ENCODE measurements at places on chromosomes 12 and 14.
A peak's percentile ranks its signal among the peaks of the same experiment; 100 is the strongest.

DNA sequence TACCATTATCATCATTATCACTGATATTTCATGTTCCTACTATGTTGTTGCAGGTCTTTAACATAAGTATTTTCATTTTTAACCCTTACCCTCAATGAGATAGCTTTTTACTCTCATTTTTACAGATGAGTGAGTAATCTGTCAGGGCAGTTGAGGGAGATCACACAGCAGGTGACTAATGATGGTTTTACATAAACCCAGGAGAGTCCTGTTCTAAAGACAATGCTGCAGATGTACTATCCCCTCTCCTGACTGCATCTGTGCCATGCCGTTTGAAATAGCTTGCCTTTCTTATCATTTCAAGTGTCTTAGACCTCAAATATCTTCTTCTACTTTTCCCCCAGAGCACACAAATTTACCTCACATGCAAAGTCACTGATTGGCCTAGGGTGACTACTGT, 1552.1 kb upstream of the SEL1L start:
- no peak for DNase-seq

- no peak for DNase-seq
These were observed 39.2 kb downstream of the CPM start for GRCh38 chr12:68893741-68894140.

DNA sequence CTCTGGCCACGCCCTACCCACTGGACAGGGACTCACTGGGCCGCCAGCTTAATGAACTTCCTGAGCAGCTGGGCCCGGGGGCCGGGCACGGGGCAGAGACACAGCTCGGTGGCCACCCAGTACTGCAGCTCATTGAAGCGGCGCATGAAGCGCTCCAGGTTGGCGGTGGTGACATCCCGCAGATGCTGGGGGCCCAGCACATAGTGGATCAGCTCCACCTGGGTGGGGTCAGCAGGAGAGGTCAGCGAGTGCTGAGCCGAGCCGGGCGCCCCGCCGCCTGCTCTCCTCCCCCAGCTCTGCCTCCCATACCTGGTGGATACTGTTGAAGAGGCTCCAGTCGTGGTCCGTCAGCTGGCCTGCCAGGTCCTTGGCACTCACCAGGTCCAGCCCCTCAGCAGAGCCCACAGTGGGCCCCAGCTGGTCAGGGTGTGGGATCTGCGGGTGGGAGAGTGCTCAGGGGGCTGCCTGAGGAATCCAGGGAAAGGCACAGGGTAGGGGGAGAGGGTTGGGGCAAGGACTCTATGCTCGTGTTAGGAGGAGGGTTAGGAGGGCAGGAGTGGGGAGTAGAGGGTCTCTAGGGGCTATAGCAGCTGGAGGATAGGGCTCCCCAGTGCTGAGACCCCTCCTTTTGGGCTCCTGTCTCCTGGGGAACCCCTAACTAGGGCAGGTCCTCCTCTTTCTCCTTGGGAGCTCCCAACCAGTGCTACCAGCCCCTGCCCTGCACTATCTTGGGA, 15.5 kb upstream of the ENDOU start:
- DNase-seq = no peak

DNA sequence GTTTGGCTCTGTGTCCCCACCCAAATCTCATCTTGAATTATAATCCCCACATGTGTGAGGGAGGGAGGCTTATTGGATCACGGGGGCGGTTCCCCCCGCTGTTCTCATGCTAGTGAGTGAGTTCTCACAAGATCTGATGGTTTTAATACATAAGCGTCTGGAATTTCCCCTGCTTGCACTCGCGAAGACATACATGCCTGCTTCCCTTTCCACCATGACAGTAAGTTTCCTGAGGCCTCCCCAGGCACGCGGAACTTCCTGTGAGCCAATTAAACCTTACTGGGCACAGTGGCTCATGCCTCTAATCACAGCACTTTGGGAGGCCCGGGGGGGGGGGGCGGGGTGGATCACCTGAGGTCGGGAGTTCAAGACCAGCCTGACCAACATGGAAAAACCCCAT, 60.8 kb downstream of the R3HDM2 start:
- DNase-seq = peak; percentile 18

GRCh38 chr12:108854451-108855283, 2.7 kb downstream of the SSH1 start:
- DNase-seq = peak; percentile 88

GRCh38 chr14:66724996-66725395, 217.0 kb downstream of the GPHN start:
- DNase-seq = no peak

- DNase-seq = peak; percentile 12
These were observed 315.7 kb downstream of the NAV3 start for GRCh38 chr12:78146365-78146772.

DNA sequence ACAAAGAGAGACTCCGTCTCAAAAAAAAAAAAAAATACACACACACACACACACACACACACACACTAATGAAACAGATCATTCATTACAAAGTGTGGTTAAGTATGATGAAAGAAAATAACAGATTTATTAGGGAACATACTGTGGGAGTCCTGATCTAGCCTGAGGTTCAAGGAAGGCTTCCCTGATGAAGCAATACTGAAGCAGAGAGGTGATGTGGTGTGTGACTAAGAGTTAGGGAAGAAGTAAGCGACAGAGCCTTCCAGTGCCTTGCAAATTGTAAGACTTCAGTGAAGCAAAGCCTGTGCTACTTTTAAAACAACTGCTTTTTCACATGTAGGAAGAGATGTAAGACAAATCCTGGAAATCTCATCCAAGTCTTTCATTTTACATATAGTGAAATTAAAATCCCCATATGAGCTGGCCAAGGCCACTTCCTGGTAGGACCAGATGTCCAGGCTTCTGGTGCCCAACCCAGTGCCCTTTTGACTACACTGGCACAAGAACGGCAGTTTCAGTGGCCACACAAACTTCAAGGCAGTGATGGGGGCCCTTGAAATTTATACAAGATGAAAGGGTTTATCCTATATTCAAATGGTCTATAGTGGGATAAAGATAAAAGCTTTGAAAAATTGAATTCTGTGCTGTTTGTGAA, 86.2 kb downstream of the STON2 start:
- peak; percentile 41 for DNase-seq

DNA sequence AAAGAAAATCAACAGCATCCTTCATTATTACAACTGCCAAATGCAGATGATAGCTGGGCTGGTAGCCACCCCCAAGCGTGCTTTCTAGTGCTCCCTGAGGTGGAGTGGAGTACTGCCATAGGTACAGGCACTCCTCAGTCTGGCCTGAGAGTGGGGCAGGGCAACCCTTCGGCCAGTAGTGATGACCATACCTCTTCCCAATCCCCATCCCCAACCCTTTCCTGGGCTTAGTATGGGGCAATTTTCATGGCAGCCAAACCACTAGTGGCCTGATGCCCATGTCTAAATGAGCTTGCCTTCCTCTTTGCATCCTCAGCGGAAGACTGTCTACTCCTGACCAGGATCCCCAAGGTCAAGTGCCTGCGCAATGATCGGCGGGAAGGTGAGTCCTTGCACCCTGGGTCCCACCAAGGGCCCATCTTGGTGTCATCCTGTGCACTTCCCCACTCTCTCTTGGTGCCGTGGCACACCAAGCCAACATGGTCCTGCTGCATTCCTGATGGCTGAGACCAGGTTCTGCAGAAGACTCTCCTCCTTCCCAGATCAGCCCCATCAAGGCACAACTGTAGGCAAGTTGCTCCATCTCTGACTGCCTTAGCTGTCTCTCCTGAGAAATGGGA, 65.8 kb downstream of the GALNT16 start:
- DNase-seq = no peak

GRCh38 chr14:81233615-81234014, 12.9 kb upstream of the GTF2A1 start:
- no peak for DNase-seq

DNA sequence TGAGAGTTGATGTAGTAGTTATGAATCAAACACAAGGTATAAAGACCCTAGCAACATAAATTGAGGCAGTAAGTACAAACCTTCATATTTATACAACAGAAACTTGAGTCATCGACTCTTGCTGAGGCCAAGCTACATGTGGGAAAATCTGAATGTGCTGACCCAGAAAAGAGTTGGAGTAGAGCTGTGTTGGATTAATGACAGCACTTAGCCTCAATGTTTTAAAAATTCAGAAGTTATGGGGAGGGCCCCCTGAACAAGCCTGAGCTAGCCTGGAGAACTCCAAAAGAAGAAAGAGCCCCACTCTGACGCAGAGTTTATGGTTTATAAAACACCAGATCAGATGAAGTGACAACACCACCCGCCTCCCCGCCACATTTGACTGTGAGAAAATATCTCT, 100.0 kb downstream of the DUSP6 start:
- no peak for DNase-seq

DNA sequence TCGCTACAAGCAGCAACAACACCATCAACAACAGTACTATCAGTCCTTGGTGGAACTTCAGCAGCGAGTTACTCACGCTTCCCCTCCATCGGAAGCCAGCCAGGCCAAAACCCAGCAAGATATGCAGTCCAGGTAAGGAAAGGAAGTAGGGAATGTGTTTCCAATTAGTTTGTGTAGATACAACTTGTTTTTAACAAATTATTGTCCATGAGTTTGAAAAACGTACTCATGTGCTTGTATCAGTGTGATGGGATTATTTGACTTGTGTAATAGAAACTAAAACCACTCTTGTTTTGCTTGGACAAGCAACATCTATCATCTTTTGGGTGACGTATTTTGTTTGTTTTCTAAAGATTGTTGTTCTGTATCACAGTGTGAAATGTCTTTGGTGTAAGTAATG, 137.9 kb downstream of the NAV3 start:
- no peak for DNase-seq

DNA sequence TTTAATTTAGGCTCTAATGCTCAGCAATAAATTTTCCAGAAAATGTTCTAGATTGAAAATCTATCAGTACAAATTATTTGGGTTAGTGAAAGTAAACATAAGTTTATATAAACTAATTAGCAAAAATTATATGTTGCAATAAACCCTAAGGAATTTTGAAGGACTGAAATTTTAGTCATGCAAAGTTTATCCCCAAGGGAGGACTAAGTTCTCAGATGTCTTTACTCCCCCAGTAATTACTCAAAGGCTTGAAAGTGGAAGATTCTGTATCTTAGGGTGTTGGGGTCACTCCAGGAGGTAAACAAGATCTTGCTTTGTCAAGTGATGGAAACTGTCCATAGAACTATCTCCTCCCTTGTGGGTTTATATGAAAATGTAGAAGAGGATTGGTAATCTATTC, 183.7 kb downstream of the AKAP6 start:
- DNase-seq = no peak

DNA sequence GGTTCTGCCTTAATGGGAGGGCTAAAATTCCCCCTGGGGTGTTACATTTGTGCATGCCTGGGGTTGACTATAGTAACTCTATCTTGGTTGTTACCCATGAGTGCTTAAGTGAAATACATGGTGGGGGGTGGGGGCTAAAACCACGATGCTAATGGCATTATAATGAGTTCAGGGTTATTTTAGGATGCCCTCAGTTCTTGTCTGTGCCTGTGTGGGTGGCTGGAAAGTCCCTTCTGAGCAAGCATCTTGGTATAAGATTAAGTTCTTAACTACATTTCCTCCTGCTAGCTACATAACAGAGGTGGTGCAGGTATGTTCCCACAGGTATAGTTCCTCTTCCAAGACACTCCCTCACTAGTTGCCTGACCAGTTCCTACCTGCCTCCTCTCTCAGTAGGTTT, 822.3 kb downstream of the LRFN5 start:
- DNase-seq = no peak

DNA sequence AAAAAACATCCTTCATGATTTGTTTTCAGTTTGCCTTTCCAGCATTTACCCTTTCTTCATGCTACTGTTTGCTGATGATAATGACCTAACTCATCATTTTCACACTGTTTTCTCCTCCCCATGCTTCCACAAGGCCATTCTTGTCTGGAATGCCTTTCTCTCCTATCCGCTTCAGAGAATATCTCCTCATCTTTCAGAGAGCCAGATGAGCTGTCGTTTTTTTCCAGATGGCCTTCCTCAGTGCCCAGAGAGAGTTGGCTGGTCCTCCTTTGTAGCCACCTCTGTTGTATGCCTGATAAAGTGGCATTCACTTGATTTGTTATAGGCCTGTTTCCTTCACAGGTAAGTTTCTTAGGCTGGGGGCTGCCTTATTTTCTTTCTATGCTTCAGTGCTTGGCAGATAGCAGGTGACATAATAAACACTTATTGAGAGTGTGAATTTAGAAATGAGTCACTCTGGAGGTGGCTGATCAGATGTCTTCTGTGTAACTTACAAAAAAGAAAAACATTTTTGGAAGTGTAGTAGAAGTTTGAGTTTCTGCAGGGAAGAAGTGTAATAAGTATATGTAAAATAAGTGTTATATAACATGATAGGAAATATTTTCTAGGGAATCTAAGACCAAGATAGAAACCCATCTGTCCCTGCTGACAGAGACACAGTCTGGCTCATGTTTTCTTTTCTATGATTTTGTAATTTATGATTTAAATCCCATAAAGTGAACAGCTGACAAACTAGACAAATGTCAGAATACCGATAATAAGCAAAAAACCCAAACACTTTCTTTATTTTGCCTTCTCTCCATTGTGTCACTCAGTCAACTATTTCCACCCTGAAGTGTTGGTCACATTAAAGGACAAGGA, 174.5 kb downstream of the DACT1 start:
- DNase-seq = no peak

GRCh38 chr12:52630599-52631200, 12.3 kb upstream of the KRT73 start:
- DNase-seq = no peak

DNA sequence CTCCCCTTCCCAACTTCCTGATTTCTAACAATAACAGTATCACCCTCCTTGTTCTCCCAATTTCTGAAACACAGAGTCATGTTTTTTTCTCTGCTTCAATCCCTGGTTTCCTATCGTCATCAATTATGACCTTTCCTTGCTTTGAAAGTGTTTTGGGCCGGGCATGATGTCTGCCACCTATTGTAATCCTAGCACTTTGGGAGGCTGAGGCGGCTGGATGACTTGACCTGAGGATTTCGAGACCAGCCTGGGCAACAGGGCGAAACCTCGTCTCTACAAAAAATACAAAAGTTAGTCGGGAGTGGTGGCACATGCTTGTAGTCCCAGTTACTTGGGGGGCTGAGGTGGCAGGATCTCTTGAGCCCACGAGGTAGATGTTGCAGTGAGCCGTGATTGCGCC, 12.6 kb upstream of the GPR162 start:
- DNase-seq = no peak

GRCh38 chr14:94099006-94099405, 11.5 kb upstream of the IFI27 start:
- DNase-seq = no peak

- no peak for DNase-seq
These were observed 80.5 kb downstream of the SAMD4A start for GRCh38 chr14:54647378-54647777.

DNA sequence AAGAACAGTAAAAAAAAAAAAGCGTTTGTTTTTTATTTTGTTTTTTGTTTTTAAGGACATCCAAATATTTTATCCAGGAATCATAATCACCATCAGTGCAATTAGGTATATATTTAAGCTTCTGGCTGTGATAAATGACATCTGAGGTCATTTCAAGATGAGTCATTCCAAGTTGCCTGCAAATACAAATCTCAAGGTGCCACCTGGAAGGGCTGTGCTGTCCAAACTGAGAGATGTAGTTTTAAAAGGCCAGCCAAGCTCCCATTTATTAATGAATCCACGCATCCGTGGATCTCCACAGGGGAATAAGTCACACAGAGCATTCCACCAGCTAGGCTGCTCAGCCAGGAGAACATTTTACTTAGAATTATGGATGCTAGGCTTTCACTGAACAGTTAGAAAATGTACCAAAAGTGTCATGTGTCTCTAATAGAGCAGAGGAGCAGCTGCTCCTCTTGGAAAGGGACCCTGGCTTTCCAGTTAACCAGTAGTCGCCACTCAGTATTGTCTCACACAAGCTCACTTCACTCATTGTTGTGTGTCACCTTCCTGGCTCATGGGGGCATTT, 1151.4 kb upstream of the TMEM132C start:
- no peak for DNase-seq

GRCh38 chr14:26855077-26855753, 257.4 kb upstream of the NOVA1 start:
- no peak for DNase-seq

Data from inflammatory macrophage treated with lipopolysaccharide for 1 hour (primary cell).